ENCODE measurements at places on chromosomes 2 and 18.
A peak's percentile ranks its signal among the peaks of the same experiment; 100 is the strongest.

DNA sequence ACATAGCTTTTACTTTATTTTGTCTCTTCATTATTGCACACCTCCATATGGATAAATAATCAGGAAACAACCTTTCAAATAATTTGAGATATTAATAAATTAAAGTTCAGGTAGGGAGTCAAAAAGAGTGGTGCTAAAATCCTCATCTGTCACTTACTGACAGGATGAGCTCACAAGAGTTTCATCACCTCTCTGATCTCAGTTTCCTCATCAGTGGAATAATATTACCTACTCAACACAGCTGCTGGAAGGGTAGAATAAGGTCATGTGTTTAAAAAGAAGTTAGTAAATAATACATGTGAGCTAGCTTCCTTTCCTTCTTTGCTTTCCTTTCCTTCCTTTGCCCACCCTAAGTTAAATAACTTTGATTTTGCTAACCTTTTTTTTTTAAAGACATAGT lies 61.9 kb downstream of the RDH14 start:
- DNase-seq = no peak

DNA sequence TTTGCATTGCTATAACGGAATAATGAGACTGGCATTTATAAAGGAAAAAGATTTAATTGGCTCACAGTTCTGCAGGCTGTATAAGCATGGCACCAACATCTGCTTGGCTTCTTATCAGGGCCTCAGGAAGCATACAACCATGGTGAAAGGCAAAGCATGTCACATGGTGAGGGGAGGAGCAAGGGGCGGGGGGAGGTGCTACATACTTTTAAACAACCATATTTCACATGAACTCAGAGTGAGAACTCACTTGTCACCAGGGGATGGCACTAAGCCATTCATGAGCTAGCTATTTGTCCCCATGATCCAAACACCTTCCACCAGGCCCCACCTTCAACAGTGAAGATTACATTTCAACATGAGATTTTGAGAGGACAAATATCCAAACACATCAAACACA lies 188.7 kb downstream of the MBD5 start:
- DNase-seq = no peak

DNA sequence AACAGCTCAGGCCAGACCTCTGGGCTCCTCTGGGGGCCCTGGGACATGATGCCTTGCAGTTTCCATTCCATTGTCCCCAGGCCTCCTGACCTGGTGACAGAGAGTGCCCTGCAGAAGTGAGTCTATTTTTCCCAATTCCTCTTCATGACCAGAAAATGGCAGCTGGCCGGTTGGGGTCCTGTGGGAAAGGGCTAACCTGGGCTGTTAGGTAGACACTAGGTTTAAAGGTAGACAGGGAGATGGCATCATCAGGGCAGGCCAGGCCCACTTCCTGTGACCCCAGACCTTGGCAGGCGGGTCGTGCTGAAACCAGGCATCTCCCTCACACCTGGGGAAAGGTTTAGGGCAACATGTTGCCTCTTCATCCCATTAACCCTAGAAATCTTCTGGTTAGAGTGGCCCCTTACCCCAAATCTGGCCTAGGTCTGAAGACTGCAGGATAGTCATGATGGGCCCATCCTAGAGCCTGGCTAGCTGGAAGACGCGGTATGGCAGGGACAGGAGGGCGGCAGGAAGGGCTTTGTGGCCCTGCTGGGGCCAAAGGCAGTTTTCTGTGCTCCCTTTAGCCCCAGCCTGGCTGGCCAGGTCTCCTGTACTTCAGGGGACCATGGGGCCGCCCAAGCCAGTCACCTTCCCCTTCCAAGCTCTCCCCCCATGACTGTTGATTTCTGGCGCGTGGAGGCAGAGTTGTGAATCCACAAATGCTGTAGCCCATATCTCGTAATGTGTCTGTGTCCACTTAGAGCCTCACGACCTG lies 10.1 kb downstream of the POMC start:
- DNase-seq = no peak

GRCh38 chr2:157283468-157283867 lies 26.0 kb downstream of the GALNT5 start:
- no peak for DNase-seq

- no peak for DNase-seq
Measured at GRCh38 chr2:56705713-56706112, 521.9 kb downstream of the CCDC85A start.

DNA sequence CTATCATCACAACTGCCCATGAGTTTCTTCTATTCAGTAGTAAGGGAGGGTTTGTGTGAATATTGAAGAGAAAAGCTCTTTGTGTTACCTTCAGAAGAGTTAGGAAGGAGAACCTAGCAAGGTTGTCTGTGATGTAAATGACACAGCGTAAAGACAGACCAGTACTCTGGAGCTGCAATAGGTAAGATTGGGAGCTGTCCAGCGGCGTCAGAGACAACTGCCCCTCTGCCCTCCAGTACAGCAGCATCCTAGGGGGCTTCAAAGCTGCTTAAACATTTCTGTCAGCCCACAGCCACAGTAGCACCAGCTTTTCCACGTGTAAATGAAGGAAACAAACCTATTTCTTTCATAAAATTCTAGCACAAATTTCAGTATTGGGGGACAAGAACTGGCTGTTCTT lies 34.5 kb downstream of the NYAP2 start:
- no peak for DNase-seq

GRCh38 chr2:88005776-88006175 lies 10.6 kb downstream of the RNU2-63P start:
- DNase-seq = no peak

DNA sequence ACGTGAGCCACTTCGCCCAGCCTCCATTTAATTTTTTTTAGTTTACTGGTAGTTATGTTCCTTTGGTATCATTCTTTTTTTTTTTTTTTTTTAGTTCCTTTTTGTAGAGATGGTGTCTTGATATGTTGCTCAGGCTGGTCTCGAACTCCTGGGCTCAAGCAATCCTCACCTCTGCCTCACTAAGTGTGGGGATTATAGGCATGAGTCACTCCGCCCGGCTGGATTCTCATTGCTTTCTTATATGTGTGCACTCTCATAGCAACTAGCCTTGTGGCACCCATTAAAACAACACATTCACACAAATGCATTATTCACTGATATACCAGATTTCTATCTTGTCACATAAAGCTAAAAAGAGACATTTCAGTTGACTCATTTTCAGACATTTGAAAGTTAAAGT lies 4.2 kb downstream of the TTC27 start:
- DNase-seq = no peak

DNA sequence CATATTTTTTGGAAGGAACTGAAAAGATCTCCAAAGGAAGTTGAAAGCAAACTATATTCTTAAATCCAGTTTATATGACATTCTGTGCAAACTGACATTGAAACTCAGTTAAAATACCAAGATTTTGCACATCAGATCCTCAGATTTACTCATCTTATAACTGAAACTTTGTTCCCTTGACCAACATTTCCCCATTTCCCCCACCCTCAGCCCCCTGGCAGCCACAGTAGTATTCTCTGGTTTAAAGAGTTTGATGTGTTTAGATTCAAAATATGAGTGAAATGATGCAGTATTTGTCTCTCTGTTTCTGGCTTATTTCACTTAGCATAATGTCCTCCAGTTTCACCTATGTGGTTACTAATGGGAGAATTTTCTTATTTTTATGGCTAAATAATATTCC lies 99.2 kb upstream of the ITGA4 start:
- no peak for DNase-seq

GRCh38 chr2:236904389-236905263 lies 181.1 kb upstream of the COPS8 start:
- DNase-seq = peak; percentile 16

GRCh38 chr2:186687807-186688211 lies 6.1 kb upstream of the FAM171B start:
- DNase-seq = no peak

All from astrocyte of the cerebellum (primary cell).